Activated CD4-positive, alpha-beta T cell treated with anti-CD3 and anti-CD28 coated beads for 36 hours (primary cell): ENCODE measurements at places on chromosomes 7 and 10. TPM values are rescaled to one million over a fixed set of nuclear protein-coding genes. Genes with fewer than 3 reads are reported as not detected.

CYP17A1 gene
- not detected for total RNA-seq

HSPA12A gene
- total RNA-seq = 0.41 TPM

SLC29A3 gene
- total RNA-seq = 2.4 TPM

NEURL1 gene
- total RNA-seq = 2.3 TPM

RASSF4 gene
- 1.0 TPM for total RNA-seq

ANKRD2 gene
- not detected for total RNA-seq

GRCh38 chr10:124474514-124475070 is 13.0 kb downstream of the LHPP start:
- H3K4me3 ChIP-seq = no peak overlapping the region
- H3K36me3 ChIP-seq = no peaks in the 10 kb centered on the region
- H3K27me3 ChIP-seq = no peaks in the 10 kb centered on the region
- peaks cover 4% of the 10 kb centered on the region for H3K4me1 ChIP-seq

GRCh38 chr10:94481410-94481809 is 64.2 kb upstream of the HELLS start:
- no peak overlapping the region for H3K4me3 ChIP-seq
- H3K27ac ChIP-seq = no peak overlapping the region
- no peak for DNase-seq
- no peaks in the 10 kb centered on the region for H3K4me1 ChIP-seq
- no peaks in the 10 kb centered on the region for H3K36me3 ChIP-seq

GRCh38 chr7:155980841-155981240 is 168.6 kb upstream of the SHH start:
- peaks cover 4% of the 10 kb centered on the region for H3K27me3 ChIP-seq
- H3K27ac ChIP-seq = no peak overlapping the region
- H3K4me1 ChIP-seq = no peaks in the 10 kb centered on the region
- H3K4me3 ChIP-seq = no peak overlapping the region
- no peaks in the 10 kb centered on the region for H3K36me3 ChIP-seq

- H3K4me3 ChIP-seq = no peak overlapping the region
- H3K36me3 ChIP-seq = no peaks in the 10 kb centered on the region
- H3K27me3 ChIP-seq = no peaks in the 10 kb centered on the region
- H3K27ac ChIP-seq = no peak overlapping the region
These were observed 130.0 kb downstream of the THSD7A start for GRCh38 chr7:11701829-11702560.

- H3K4me1 ChIP-seq = no peaks in the 10 kb centered on the region
- H3K4me3 ChIP-seq = no peak overlapping the region
- no peak overlapping the region for H3K27ac ChIP-seq
- peaks cover 11% of the 10 kb centered on the region for H3K27me3 ChIP-seq
- DNase-seq = no peak
- H3K36me3 ChIP-seq = no peaks in the 10 kb centered on the region
These were observed 196.3 kb downstream of the JCAD start for GRCh38 chr10:29862923-29863614.

DNA sequence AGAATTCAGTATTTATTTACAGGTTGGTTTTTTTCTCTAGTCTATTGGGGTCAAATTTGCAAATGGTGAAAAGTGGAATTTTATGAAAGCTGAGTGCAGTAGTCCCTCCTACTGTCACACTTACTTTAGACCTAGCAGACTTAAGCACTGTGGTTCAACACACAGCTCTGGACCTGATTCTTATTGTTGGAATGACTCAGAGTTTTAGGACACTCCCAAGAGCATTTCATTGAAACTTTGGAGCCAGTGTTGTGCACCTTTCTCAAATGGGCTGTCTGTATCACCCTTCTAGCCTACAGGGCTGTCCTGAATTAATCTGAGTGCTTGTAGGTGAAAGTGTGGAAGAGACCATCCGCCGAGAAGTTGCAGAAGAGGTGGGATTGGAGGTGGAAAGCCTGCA is 16.1 kb downstream of the NUDT13 start:
- H3K27ac ChIP-seq = no peak overlapping the region
- H3K27me3 ChIP-seq = no peaks in the 10 kb centered on the region
- H3K36me3 ChIP-seq = peaks cover 23% of the 10 kb centered on the region
- H3K4me3 ChIP-seq = no peak overlapping the region

- no peak overlapping the region for H3K27ac ChIP-seq
- no peaks in the 10 kb centered on the region for H3K27me3 ChIP-seq
- no peak overlapping the region for H3K4me3 ChIP-seq
These were observed 328.4 kb upstream of the AOAH start for GRCh38 chr7:37052705-37053104.

DNA sequence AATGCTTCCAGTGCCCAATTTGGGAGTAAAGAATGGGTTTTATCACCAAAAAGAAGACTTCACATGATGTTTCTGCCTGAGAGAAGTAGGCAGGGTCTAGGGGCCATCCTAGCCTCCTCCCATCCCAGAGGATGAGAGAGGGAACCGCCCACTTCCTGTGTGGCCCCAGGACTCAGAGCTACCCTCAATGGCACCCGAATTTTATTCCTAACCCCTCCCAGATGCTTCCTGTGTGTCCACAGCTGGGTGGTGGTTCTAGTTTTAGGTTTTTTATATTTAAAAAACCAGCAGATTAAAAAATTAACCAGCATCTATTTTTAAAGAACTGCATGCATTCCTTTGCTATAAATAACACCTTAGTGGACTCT is 583.5 kb downstream of the PTPRN2 start:
- peaks cover 2% of the 10 kb centered on the region for H3K27me3 ChIP-seq
- no peaks in the 10 kb centered on the region for H3K4me1 ChIP-seq
- DNase-seq = no peak
- no peak overlapping the region for H3K27ac ChIP-seq
- no peaks in the 10 kb centered on the region for H3K36me3 ChIP-seq

GRCh38 chr10:2790396-2791188 is 276.8 kb upstream of the PFKP start:
- no peaks in the 10 kb centered on the region for H3K36me3 ChIP-seq
- H3K27ac ChIP-seq = no peak overlapping the region
- DNase-seq = no peak
- peaks cover 14% of the 10 kb centered on the region for H3K27me3 ChIP-seq

- H3K36me3 ChIP-seq = no peaks in the 10 kb centered on the region
- H3K4me1 ChIP-seq = peaks cover 59% of the 10 kb centered on the region
- DNase-seq = peak; percentile 43
- peak overlapping the region; percentile 87 for H3K27ac ChIP-seq
- H3K27me3 ChIP-seq = no peaks in the 10 kb centered on the region
- H3K4me3 ChIP-seq = no peak overlapping the region
These were observed 129.3 kb downstream of the FAM107B start for GRCh38 chr10:14645239-14645960.

DNA sequence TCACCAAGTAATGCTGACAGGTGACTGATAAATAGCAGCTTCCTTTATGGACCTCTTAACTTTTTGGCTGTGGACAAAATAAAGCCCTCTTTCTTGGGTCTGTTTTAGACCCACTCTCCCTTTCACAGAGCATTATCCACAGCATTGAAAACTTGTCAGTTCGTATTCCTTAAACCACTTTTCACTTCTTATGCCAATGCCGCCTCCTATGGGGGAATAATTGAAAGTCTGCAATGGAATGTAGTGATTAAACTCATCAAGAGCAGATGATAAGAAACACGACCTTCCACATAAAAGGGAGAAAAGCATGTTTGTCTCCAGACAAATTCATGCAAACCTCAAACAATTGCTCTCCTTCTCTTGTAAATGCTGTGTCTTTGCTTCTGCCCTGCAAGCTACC is 153.4 kb downstream of the SORCS1 start:
- no peak overlapping the region for H3K4me3 ChIP-seq
- no peaks in the 10 kb centered on the region for H3K27me3 ChIP-seq
- DNase-seq = no peak
- no peak overlapping the region for H3K27ac ChIP-seq

DNA sequence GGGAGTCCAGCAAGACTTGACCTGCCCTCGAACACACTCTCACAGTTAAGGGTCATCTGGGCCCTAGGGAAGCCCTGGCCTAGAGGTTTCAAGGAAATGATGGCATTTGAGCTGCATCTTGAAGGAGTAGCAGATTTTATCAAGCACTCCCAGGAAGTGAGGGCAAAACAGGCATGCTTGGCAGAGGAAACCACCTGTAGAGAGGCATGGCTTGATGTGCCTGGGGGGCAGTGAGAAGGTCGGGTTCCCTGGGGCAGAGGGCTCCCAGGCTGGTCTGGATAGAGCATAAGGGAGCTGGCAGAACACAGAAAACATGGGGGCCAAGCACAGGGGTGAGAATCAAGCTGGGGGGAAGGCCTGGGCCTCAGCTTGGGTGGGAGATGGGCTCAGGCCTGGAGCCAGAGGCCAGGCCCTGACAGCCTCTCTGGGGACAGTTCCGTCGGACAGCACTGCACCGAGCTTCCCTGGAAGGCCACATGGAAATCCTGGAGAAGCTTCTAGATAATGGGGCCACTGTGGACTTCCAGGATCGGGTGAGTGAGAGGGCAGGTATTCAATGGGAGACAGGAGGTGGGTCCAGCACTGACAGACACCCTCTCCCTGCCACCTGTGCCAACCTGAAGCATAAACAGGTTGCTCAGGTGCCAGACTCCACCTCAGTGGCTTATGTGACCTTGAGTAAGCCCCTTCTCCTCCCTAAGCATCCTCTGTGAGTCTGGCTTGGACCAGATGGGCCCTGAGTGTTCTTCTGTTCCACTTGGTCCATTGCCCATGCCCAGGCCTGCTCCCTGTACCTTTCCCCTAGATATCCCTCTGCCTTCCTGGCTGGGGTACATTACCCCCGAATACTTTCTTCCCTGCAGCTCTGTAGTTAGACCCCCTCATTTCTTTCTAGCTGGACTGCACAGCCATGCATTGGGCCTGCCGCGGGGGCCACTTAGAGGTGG is 3.5 kb upstream of the HOGA1 start:
- H3K27me3 ChIP-seq = no peaks in the 10 kb centered on the region
- H3K27ac ChIP-seq = no peak overlapping the region
- DNase-seq = no peak
- H3K4me1 ChIP-seq = no peaks in the 10 kb centered on the region

GRCh38 chr7:68152205-68152604 is 1155.6 kb downstream of the TYW1 start:
- H3K27me3 ChIP-seq = no peaks in the 10 kb centered on the region
- H3K4me1 ChIP-seq = no peaks in the 10 kb centered on the region
- no peaks in the 10 kb centered on the region for H3K36me3 ChIP-seq
- DNase-seq = no peak
- no peak overlapping the region for H3K4me3 ChIP-seq

- no peaks in the 10 kb centered on the region for H3K36me3 ChIP-seq
- no peak for DNase-seq
- no peak overlapping the region for H3K27ac ChIP-seq
These were observed 13.6 kb downstream of the SVIL start for GRCh38 chr10:29621161-29621560.
